Cortex of kidney (tissue), 1 donor: ENCODE measurements at places on chromosomes 1 and 21.

DNA sequence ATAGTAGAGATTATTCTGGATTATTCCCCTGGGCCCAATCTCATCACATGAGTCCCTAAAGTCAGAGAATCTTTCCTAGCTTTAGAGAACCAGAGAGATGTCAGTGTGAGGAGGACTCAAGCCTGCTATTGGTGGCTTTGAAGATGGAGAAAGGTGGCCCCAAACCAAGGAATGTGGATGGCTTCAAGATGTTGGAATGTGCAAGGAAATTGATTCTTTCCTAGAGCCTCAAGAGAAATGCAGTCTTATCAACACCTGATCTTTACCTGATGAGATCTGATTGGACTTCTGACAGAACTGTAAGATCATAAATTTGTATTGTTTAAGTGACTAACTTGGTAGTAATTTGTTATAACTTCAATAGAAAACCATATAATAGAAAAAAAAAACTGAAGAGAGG, 51.0 kb downstream of the NME7 start:
- DNase-seq: no peak

DNA sequence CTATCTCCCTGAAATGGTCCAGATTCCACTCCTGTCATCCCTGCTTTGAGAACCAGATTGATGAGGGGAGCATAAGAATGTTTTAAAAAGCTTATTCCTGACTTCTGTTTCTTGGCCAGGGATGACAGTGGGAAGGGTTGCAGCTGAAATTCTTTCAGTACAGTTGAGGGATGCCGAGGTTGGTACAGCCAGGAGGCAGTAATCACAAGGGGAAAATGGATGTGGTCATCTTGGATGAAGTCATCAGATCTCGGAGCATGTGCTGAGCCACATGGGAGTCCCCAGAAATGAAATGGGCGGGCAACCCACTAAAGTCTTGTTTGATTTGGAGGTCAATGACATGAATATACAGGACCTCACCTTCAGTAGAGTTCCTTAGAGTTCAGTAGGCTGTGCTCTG, 18.7 kb upstream of the PLA2G2E start:
- DNase-seq: no peak

DNA sequence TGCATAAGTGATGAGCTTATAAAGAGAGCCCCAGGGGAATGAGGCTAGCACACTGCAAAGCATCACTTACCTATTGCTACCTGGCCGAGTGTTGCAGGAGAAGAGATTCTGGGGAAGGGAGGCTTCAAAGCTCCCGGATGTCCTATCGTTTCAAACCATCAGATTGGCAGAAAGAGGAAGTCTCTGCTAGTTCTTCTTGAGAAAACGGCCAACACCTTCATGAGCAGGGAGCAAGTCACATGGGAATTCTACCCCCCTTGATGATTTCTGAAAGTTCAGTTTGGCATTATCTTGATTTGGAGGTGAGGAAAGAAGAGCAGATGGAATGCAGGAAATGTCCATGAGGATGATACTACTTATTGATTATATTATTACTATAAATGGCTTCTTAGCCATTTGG, 16.2 kb downstream of the SYF2 start:
- no peak for DNase-seq

GRCh38 chr1:27489501-27489972, 430 bp downstream of the WASF2 start:
- DNase-seq: no peak

DNA sequence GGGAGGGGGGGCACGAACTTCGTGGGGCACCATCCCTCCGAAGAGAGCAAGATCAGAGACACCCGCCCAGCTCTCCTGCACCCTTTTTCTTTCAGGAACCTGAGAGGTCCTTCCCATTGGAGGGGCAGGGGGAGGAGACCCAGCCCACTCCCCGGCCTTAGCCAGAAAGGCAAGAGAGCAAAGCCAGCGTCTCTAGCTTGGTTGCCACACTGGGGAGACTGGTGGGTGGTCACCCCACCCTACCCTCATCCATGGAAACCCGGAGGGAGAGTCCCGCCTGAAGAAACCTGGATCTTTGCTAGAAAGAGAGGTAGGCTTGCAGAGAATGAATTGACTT, 246 bp downstream of the ATP2B4 start:
- no peak for DNase-seq

DNA sequence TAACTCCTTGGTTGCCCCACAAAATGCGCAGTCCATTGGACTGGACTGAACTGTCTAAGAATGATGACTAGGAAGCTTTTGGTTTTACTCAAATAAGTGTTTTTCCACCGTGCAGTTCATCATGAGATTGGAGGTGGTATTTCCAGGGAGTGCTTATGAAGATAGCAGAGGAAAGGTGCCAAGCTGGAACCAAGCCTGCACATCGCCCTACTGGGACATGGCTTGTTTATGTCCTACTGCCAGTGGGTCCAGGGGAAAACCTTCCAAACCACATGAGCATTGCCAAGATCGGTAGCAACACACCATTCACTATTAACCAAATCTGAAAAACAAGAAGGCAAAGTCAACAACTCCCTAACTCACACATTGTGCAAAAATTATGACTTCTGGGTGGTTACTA, 54.7 kb upstream of the DSCAM start:
- DNase-seq: no peak

GRCh38 chr1:3172431-3173380, 103.7 kb downstream of the PRDM16 start:
- DNase-seq: no peak

DNA sequence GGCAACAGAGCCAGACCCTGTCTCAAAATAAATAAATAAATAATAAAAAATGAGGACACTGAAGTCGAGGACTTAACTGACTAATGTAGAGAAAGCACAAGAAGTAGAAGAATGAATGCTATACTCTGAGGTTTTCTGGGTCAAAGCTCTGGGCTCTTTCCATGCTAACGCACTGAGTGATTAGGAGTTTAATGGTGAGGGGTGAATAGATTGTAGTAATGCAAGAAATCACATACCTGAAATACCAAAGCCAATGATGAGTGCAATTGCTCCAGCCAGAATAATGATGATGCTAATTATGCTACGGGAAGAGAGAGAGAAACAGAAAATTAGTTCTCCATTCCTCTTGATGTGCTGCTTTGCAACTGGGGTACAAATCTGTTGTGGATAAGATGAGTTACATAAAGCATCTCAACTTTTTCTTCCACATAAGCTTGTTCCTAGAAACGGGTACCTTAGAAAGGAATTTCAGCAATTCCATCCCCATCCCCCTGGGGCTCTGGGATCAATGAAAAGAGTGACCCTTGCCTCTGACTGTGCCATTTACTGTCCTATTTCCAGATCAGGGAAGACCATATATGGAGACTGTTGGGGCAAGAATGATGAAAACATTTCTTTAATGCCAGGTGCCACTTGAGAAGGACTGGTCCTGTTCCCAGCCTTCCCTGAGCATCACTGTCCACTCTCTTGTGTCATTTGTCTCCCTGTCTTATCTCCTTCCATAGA, 40.7 kb downstream of the VTCN1 start:
- no peak for DNase-seq
